ENCODE measurements at places on chromosomes 12 and 14. TPM values are rescaled to one million over a fixed set of nuclear protein-coding genes. Genes with fewer than 3 reads are reported as not detected.

GRCh38 chr12:124915239-124916236, 1.1 kb upstream of the UBC start:
- peaks cover 13% of the 10 kb centered on the region for H3K4me1 ChIP-seq
- peak overlapping the region; percentile 58 for H3K4me3 ChIP-seq
- H3K27ac ChIP-seq = peak overlapping the region; percentile 98
- H3K36me3 ChIP-seq = no peaks in the 10 kb centered on the region
- H3K27me3 ChIP-seq = no peaks in the 10 kb centered on the region

VDR gene
- 140 TPM for total RNA-seq

PZP gene
- total RNA-seq = 0.05 TPM

PAX9 gene
- 0.77 TPM for total RNA-seq
